ENCODE measurements at places on chromosomes 4 and X. TPM values are rescaled to one million over a fixed set of nuclear protein-coding genes. Genes with fewer than 3 reads are reported as not detected.

The SSX2 gene
- total RNA-seq, result not detected

DNA sequence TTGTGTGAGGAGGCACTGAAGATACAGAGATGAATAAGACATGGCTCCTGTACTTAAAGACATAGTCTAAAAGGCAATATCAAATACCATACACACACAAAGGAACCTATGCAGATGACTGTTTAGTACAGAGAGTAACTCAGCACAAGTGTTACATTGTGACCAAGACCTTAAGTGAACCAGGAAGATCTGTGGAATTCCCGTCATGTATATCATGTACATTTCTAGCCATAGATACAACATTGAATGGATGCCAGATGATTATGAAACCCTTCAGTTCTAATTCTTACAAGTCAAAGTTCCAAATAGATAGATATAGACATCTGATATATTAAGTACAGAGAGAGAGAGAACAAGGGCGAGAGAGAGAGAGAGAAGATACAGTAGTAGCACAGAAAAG, 73.2 kb downstream of the PAK3 start:
- H3K4me1 ChIP-seq, result no peaks in the 10 kb centered on the region
- H3K27me3 ChIP-seq, result peaks cover 5% of the 10 kb centered on the region
- no peak overlapping the region for H3K4me3 ChIP-seq
- DNase-seq, result no peak
- H3K27ac ChIP-seq, result no peak overlapping the region
- H3K36me3 ChIP-seq, result no peaks in the 10 kb centered on the region

DNA sequence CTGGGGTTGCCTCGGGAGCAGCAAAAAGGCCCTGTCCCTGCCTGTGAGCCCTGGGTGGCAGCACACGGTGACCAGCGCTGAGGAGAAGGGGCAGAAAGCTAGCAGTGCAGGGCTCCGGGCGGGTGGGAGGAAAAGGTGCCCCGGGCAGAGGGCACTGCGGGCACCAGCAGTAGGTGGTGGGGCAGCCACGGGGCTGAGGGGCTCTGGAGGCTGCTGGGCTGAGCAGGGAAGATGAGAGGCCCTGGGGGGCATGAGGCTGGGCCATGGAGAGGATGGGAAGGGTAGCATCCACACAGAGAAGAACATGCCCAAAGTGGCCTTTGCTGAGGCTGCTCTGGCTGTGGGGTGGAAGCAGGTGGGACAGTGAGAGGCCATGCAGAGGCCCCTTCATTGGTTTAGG, 67.5 kb upstream of the NKX1-1 start:
- H3K4me3 ChIP-seq, result no peak overlapping the region
- no peak for DNase-seq
- no peaks in the 10 kb centered on the region for H3K36me3 ChIP-seq
- H3K4me1 ChIP-seq, result peaks cover 9% of the 10 kb centered on the region
- peaks cover 23% of the 10 kb centered on the region for H3K27me3 ChIP-seq
- no peak overlapping the region for H3K27ac ChIP-seq

DNA sequence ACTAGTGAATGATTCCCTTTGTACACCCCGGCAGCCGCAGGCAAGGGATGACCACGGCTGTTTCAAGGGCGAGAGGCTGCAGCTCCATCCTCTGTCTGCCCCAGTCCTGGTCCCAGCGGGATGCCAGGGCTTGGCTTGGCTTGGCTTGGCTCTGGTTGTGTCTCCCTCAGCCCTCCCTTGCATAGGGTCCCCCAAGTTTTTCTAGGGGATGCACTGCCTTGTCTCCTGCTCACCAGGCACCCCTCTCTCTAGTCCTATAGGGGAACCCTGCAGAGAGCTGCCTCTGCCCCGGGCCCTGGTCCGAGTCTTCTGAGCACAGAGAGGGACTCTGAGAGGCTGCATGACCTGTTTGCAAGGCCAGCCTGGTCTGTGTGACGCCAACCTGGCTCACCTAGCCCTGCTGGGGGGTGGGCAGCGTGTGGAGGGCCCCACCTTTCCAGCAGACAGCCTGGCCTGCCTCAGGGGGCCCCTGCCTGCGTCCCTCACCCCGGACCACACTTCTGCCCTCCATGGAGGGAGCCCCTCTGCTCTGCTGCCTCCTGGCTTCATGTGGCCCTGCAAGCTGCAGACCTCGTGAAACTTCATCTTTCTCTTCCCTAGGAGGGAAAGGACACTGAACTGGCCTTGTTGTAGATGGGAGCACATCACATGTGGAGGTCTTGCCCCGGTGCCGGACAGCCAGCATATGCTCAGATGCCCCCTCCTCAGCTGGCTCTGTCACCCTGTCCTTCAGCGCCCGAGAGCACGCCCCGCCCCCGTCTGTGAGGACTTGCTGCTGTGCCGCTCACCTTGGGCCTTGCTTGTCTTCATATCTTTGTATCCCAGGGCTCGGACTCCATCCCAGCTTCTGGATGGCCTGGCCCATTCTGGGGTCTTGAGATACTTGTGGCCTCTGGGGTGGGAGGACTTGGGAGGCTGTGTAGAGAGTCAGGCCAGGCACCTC, 16.4 kb downstream of the SORCS2 start:
- no peak overlapping the region for H3K27ac ChIP-seq
- H3K27me3 ChIP-seq, result no peaks in the 10 kb centered on the region
- H3K4me1 ChIP-seq, result peaks cover 37% of the 10 kb centered on the region
- H3K36me3 ChIP-seq, result peaks cover 4% of the 10 kb centered on the region

The GPAT3 gene
- total RNA-seq, result 4.4 TPM

GRCh38 chr4:1305781-1306455, 16.2 kb downstream of the MAEA start:
- peaks cover 28% of the 10 kb centered on the region for H3K36me3 ChIP-seq
- H3K27ac ChIP-seq, result no peak overlapping the region
- H3K27me3 ChIP-seq, result no peaks in the 10 kb centered on the region
- H3K4me1 ChIP-seq, result peaks cover 20% of the 10 kb centered on the region
- no peak overlapping the region for H3K4me3 ChIP-seq
- no peak for DNase-seq

DNA sequence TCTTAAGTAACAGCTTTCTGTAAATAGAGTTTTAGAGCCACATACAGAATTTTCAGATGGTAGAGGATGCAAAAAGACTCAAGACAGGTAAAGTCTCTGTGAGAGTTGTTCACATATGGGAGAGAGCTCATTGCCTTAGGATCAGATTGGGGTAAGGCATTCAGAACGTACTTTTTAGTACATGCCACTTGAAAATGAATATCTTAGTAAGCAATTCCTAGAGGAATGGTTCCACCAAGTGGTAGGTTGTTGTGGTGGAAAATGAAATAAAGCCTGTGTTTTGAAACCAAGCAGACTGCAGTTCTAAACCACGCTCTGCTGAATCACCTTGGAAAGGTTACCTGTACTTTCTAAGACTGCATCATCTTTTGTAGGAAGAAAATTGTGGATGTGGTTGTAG, 547.0 kb upstream of the LCORL start:
- H3K4me3 ChIP-seq, result no peak overlapping the region
- no peaks in the 10 kb centered on the region for H3K36me3 ChIP-seq
- no peaks in the 10 kb centered on the region for H3K27me3 ChIP-seq
- DNase-seq, result peak; percentile 10

The WDFY3 gene
- 96.3 TPM for total RNA-seq

DNA sequence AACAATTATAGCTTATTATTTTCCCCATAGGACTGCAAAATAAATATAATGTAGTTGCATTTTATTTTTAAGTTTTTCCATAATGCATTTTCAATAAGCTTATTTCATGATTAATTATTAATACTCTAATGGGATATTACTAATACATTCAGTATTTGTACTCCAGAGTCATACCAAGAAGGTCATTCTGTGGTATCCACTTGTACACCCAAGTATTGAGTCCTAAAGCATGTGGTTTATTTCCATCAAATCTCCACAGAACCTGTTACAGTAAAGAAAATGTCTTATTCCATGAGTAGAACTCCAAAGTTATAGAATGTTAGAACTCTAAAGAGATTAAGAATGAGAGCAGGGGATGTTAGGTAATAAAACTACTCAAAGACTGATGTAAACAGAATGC, 30.6 kb downstream of the UGT2A3 start:
- no peaks in the 10 kb centered on the region for H3K4me1 ChIP-seq
- no peak for DNase-seq
- no peaks in the 10 kb centered on the region for H3K27me3 ChIP-seq
- H3K36me3 ChIP-seq, result no peaks in the 10 kb centered on the region
- no peak overlapping the region for H3K27ac ChIP-seq

DNA sequence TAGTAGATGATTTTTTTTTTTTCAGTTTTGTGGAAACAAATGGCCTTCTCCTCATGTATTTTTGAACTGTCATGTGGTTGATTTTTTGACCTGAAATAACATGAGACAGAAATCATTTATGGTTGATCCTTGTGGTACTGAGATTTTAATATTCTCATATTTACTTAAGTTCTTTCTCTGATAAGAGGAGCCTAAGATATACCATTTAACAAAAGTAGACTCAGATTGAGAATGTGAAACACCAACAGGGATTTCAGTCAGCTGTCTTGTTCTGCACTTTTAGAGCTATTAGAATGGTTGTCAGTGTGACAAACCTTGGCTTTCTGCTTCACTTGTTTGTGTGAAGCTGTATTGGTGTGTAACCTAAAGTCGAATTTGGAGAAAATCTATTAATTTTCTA, 575.7 kb downstream of the SPOCK3 start:
- no peak overlapping the region for H3K4me3 ChIP-seq
- no peak overlapping the region for H3K27ac ChIP-seq
- no peak for DNase-seq
- H3K36me3 ChIP-seq, result no peaks in the 10 kb centered on the region
- no peaks in the 10 kb centered on the region for H3K27me3 ChIP-seq

GRCh38 chrX:39757971-39758370, 339.8 kb downstream of the BCOR start:
- no peak for DNase-seq
- no peak overlapping the region for H3K4me3 ChIP-seq
- peaks cover 36% of the 10 kb centered on the region for H3K4me1 ChIP-seq
- H3K36me3 ChIP-seq, result no peaks in the 10 kb centered on the region
- H3K27ac ChIP-seq, result no peak overlapping the region

DNA sequence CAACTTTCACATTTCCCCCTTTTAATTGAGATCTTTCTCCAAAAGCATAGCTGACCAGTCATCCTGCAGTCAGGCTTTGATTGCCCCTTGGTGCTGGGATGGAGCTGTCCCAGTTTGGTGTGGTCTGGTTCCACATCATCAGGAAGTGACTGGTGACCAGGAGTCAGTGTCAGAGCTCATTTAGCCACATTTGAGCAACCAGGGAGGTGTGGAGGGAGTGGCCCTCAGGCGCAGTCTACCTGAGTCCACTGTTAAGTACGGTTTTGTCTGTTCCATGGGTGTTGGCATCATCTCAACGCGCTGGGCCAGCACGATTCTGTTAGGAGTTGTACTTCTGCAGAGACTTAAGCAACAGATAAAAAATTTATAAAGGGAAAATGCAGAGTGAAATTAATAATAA, 52.6 kb downstream of the RGS12 start:
- H3K4me3 ChIP-seq, result no peak overlapping the region
- H3K36me3 ChIP-seq, result peaks cover 12% of the 10 kb centered on the region
- peaks cover 16% of the 10 kb centered on the region for H3K4me1 ChIP-seq
- H3K27ac ChIP-seq, result no peak overlapping the region

DNA sequence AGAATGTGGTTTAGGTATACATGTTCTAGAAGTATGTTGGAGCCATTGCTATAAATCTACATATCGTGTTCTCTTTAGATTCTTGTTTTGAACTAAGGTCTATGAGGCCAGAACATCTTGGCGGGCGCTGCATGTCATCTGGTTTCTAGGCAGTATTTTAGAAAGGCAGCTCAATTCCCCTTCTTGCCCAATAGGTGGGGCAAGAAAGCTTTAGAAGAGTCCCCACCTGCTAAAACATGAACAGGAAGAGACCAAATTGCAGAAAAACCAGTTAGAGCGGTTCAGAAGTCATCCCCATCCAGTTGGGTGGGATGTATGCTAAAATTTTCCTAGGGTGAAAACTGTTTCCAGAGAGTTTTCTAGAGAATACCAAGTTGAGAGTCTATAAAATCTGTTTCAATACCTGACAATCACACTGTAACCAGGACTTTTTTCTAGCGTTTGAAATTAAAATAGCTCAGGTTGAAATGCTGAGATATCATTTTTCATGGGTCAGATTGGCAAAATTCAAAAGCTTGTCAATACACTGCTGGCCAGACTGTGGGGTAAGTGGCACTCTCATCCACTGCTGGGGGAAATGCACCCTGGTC, 17.5 kb upstream of the SH3KBP1 start:
- H3K4me3 ChIP-seq, result no peak overlapping the region
- no peaks in the 10 kb centered on the region for H3K4me1 ChIP-seq
- no peaks in the 10 kb centered on the region for H3K27me3 ChIP-seq
- no peaks in the 10 kb centered on the region for H3K36me3 ChIP-seq

Measured in spinal cord (tissue), 10 donors.